ENCODE measurements at places on chromosomes 3 and 15.

- DNase-seq = no peak
These were observed 799.8 kb downstream of the DIPK2A start for GRCh38 chr3:144771381-144771870.

DNA sequence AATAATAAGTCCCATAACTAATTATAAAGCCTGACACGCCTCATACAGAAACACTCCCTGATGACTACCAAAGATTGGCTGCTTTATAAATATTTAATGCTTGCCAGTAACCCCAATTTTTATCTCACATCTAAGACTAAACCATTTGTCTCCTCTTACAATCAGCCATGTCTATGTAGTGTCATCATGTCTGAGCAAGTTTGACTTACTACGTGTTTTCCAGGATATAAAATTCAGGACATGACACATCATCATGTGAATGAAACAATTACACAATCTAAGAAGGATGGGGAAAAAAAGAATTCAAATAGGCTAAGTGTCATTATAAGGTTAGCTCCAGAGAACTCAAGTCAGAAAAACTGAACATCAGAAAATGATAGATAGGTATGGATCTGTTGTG lies 208.7 kb downstream of the MECOM start:
- no peak for DNase-seq

DNA sequence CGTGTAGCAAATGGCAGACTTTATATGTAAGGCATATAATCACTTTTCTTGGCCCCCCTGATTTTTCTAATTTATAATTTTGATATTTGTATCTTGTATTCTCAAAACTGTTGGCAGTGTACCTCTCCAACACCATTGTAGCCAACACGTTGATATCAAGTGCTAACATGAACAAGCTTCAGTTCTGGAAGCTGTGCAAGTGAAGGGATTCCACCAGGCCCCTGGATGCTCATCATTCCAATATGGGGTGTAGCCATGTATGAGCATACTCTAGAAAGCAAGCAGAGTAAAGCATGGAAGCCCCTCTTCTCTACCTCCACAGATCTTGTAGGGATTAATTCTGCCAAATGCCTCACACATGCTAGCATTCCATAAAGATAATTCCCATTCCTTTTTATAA lies 211.3 kb downstream of the MYRIP start:
- DNase-seq = no peak

DNA sequence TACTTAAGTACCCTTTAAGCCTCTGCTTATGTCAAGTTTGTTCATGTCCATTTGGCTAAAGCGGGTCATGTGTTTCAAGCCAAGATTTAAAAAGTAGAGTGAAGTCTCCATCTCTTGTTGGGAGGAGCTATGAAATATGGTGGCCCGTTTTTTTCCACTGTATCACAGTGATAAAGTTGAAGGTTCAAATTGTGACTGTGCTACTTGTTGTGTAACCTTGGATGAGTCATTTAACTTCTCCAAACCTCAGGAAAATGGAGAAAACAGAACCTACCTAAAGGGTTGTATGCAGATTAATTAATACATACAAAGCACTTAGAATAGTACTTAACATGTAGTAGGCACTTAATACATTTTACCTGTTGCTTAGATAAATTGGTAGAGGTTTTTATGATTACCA lies 43.4 kb downstream of the SNAPC5 start:
- DNase-seq = no peak

DNA sequence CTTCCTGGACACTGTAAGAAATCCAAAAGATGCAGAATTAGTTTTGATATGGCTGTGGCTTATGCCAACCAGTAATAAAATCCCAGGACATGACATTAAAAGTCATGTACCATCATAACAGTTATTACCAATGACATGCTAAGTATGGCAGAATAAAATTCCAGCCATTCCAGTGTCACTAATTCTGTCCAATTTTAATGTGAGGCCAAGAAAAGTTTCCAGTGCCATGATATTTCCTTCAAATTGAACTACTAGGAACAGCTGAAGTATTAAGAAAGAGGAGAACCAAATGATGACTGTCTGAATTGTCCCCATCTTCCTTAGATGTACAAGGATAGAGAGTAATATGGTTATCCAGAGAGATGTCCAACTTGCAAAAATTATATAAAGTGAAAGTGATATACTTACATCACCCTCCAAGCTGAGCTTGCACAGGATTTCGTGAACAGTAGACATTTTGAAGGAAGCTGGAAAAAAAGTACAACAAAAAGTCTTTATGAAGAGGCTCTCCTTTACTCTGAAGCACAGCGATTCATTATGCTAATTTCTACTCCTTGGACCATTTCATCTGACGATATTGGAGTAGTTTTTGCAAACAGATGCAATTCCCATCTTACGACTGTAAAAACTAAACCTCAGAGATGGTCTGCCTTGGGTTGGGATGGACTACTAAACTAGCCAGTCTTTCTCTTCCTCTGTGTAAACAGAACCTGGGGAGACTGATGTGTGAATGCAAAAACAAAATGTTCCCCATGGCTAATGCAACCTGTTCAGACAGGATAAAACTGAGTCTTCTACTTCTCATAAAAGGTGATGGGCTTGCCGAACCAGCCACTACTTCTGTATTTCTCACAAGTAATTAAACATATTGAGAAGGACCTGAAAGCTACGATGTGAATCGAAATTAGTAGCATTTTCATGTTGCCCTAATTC lies 11.9 kb downstream of the ANXA2 start:
- DNase-seq = no peak

DNA sequence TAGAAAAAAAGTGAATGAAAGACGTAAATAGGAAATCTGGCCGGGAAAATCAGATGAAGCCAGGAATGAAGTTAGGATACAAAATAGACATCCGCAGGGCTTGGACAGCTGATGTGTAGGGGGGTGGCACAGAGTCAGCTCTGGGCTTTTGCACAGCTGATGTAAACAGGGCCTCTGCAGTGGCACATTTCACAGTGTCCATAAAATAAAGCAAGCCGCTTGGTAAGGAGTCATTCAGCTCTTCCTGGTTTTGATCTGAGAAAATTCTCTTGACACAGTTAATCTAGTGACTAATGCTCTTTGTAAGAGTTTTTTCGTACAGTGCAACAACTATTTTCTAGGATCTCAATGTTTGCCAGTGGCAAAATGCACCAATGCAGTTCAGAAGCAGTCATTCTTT lies 153.3 kb downstream of the USP13 start:
- no peak for DNase-seq

- DNase-seq = no peak
These were observed 581 bp downstream of the SH3BP5 start for GRCh38 chr3:15331606-15332404.

GRCh38 chr15:57553526-57553925 lies 38.2 kb upstream of the MYZAP start:
- no peak for DNase-seq

DNA sequence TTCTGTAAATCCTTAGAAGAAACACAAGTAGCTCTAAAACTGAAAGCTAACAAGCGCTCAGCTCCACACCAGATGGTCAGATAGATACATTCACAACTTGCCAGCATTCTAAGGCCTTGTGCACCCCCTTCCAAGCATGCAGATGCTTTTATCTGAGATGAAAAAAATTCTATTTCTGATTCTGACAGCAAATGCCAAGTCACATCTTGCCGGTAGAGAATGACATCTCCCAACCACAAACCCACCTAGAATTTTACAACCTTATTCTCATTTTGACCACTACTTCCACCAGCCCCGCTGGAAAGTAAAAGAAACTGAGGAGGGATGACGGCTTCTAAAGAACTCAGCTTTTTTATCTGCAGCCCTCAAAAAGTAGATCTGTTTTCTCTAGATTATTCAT lies 57.7 kb downstream of the SUMF1 start:
- no peak for DNase-seq

DNA sequence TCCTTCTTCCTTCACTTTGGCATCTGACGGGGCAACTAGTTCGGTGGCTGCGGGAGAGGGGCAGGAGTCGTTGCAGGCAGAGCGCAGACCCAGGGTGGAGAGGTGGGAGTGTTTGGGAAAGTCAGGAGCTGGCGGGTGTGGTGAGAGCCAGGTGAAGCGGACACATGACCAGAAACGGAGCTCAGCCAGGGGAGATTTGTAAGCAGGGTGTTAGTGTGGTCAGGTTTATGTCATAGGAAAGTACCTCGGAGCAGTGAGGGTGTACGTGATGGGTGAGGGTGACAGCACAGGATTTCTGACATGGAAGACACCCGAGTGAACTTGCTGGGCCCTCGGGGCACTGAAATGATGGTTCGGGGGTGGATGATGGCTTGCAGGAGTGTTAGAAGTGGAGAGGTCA lies 247.4 kb upstream of the TPM1 start:
- no peak for DNase-seq

GRCh38 chr3:127421943-127422662 lies 134.3 kb upstream of the PRR20G start:
- no peak for DNase-seq

GRCh38 chr3:173395073-173395411 lies 2.5 kb upstream of the NLGN1 start:
- DNase-seq = no peak

GRCh38 chr15:39315206-39315850 lies 265.6 kb upstream of the THBS1 start:
- no peak for DNase-seq

GRCh38 chr3:3086239-3086638 lies 23.9 kb downstream of the IL5RA start:
- DNase-seq = no peak

GRCh38 chr3:124281453-124282316 lies 289.8 kb upstream of the ROPN1 start:
- no peak for DNase-seq

- DNase-seq = no peak
These were observed 263.9 kb upstream of the LYSMD4 start for GRCh38 chr15:99997112-99997651.

- peak; percentile 65 for DNase-seq
These were observed 114.0 kb downstream of the FOXB1 start for GRCh38 chr15:60118146-60118545.

DNA sequence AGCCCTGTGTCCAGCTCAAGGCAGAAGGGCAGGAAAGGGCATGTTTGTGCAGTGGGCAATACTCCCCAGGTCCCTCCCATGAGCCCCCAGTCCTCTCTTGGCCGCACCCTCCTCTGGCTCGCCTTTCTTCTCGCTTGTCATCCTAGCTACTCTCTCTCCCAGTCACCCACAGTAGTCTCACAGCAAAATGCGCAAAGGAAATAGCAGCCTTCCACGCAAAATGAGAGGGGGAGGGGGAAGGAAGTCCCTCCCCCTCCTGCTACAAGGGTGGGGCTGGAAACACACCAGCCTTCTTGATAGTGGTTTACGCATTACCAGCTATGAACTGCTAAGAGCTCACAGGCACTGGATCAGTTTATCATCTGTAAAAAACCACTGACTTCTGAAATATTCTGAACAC lies 83.8 kb downstream of the GADL1 start:
- no peak for DNase-seq

DNA sequence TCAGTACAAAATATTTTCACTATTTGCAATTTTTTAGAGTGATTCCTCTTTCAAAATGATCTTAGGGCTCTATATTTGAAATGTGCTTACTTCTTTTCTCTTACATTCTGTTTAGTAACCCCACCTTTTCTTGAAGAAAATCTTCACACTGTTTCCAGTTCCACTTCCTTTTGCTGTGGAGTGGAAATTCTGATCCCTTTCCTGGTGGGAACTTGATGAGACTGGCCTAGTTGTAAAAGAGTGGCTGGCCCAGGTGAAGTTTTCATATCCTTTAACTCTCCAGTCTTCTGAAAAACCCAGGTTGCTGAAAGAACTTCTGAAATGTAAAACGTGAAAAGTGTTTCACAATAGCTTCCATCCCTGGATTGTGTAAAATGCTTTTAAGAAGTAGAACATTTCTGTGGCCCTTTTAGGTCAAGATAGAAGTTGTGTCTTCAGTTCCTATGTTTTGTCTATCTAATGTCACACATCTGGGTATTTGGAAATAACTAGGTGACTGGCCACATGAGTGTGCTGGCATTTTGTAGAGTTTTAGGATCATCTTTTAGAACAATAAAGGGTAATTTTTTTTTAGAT lies 84.8 kb upstream of the LRIG1 start:
- no peak for DNase-seq

DNA sequence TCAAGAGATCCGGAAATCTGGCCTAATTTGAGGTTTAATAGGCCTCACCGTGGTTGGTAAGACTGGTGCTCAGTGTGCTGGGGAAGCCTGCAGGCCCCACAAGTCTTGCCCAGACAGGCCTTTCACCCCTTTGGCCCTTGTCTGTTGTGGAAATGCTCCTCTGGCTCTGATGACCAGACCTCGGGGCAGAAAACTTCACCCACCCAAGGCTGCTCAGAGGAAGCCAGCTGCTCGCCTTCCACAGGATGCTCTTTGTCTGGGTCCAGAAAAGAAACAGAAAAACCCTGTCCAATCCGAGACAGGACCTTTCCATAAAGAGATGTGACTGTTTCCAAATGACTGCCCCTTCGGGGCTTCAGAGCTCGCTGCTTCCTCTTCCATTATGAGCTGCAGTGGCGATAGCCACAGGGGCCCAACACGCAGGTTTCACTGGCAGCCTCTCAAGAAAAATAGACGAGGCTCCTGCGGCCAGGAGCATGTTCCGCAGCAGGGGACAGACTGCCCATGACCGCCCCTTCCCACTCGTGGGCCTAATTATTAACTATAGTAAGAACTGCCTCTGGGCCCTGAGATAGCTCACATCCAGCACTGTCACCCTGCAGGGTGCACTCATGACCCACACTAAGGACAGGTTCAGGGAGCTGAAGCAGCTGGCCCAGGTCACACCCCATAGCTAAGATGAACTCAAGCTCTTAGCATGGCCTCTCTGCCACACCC lies 6.8 kb upstream of the SNX22 start:
- no peak for DNase-seq

GRCh38 chr3:57727106-57727505 lies 29.0 kb upstream of the SLMAP start:
- DNase-seq = no peak

DNA sequence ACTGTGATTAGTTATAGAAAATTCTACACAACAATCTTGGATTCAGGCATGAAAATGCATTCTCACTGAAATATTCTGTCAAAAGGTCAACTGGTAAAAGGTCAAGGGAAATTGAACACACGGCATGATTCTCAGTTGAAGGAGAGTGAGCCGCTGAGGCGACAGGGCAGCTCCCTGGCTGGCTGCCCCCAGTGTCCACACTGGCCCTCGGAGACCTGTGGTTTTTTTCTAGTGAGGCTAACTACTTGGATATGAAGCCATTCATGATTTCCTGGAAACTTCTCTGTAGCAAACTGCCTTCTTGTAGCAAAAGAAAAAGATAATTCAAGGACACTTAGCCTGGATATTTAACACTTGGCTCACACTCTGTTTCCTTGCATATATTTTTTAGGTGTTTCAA lies 37.2 kb downstream of the AADACL2 start:
- DNase-seq = no peak

DNA sequence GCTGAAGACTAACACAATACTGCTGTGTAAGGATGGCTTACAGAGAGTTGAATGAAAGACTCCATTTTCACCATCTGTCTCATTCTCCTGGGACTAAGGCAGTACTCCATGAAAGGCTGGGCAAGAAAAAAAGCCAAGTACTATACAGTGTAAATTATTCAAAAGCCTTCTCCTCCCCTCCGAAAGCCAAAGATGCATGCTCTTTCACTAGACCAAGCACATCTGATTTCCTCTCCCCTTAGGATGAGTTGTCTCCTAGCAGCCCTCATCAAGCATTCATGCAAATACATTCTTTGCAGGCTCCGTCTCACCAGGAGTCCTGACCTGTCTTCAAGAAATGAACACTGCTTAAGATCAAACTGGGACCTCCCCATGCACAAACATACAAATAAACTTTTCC lies 133.5 kb upstream of the THBS1 start:
- DNase-seq = no peak
